Astrocyte (in vitro differentiated cells and primary cell): ENCODE measurements at places on chromosomes 2 and 18. TPM values are rescaled to one million over a fixed set of nuclear protein-coding genes. Genes with fewer than 3 reads are reported as not detected.

CDK15 gene
- total RNA-seq: 6.6 and 9.3 TPM in 2 replicates

LRRC30 gene
- not detected in 2 replicates for total RNA-seq

DNA sequence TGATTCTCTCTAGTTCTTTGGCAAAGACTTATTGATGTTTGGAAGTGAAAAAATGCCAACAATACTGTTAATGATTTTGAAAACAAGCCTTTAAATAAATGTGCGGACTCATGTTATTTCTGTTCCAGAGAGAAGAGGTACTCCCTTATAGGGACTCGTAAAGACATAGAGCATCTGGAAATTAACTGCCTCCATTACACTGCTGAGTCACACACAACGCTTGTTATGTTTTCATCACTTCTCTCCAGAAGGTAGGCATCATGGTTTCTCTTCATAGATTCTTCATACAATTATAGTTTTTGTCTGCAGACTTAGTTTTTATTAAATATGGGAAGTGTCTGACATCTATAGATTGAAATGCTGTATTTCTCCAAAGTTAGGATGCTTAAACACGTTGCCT lies 302.5 kb upstream of the EPC2 start:
- no peak for DNase-seq

DNA sequence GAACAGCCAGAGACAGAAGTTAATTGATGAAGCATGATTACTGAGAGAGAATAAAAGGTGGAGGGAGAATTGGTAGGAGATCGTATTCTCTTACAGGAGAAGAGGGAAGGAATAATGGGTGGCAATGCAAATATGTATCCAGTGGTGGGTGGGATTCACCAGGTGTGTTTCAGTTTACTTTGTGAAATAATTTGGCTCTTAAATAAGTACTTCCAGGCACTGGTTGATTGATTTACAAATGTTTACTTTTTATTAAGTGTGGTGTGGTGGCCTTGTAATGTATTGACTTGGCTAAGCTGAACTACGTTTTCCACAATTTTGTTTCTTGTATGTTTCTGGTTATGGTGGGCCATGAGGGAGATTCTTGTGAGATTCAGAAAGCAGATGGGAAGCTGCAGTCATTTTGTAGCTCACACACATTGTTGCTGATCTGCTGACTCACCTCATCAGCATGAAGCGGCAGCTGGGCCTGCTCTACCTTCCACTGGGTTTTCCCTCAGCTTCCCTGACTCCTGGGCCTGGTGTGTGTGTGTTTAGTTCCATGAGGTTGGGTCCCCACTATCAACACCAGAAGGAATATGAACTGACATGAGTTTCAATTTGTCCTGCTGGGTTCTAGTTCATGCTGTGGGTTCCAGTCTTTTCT lies 32.6 kb downstream of the MYL12B start:
- peak; percentile 57 for DNase-seq

DNA sequence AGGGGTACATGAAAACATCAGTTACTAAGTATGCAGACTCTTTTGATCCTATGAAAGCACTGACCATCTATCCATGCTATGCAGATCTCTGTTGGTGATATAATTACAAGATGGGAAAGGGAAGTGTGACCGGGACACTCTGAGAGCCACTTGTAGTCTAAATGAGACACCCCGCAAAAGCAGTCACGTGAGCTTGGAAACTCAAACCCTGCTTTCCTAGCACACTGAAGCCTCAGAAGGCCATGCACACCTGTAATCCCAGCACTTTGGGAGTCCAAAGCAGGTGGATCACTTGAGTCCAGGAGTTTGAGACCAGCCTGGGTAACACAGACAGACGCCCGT lies 137.5 kb downstream of the INO80D start:
- DNase-seq: no peak

ERBB4 gene
- total RNA-seq: 0.72 and 1.2 TPM in 2 replicates

- no peak for DNase-seq
Observed at GRCh38 chr2:143728498-143728897, 599.3 kb downstream of the ARHGAP15 start.

DNA sequence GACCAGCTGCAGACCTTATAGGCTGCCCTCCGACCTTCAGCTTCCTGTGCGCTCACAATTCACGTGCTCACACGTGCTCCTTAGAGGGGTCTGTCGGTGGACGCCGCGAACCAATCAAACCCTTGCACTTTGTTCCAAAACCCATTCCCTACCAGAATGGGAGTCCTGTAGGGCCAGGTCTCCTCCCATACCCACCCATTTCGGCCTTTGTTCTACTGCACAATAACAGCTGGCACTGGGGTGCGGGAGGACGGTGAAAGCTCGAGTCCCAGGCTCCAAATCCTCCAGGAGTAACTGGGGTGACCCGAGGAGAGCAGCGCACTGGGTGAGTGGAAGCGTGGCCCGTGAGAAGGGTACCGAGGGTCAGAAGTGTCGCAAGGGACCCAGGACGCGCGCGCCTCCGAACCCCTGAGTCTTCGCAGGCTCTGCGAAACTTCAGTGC lies 13.0 kb downstream of the SIX3 start:
- DNase-seq: no peak

ZEB2 gene
- 84.9 and 90.9 TPM in 2 replicates for total RNA-seq

DNA sequence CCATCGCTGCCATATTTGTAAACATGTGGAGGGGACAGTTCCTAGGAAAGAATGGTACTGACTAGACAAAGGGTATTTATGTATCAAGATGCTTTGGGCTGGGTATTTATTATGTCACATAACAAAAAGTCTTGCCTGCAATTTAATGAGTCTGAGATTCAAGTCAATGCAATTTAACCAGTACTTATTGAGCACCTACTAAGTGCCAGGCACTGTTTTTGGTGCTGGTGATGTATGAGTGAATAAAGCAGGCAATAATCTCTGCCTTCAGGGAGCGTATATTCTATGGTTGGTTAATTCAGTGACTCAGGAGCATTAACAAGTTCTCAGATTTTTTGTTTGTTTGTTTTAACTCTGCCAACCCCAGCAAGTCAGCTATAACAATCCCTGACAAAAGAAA lies 24.6 kb upstream of the ACVR1 start:
- no peak for DNase-seq

DNA sequence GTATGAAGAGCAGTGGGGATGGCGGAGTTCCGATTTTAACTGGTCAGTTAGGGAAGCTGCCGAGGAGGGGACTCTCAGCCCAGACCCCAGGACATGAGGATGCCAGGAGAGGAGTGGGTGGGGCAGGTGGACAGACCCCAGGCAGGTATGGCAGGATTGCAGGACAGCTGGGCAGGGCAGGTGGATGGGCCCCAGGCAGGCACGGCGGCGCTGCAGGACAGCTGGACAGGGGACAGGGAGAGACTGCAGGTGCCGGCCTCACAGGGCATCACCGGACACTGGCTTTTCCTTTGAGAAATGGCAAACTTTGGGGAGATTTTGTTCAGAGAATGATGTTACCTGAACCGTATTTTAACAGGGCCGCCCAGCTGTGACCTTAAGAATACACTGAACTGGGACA lies 127.7 kb downstream of the SNTG2 start:
- DNase-seq: no peak

GRCh38 chr2:1448009-1448408 lies 34.7 kb downstream of the TPO start:
- DNase-seq: no peak

DNA sequence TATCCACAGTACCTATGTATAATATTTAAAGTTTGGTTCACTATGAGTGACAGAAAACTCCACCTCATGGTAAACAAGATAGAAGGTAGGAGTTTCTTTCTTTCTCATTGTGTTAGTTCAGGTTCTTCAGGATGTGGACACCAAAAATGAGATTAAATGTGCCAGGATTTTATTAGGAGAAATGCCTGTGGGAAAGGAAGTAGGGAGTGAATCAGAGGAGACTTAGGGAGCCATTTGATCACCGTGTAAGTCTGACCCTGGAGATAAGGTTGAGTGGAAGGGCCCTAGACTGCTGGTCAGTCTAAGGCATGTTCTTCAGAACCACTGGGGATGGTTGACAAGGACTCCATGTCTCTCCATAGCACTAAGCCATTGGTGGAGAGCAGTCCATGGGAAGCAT lies 8.1 kb downstream of the AOX1 start:
- no peak for DNase-seq

FAM237A gene
- total RNA-seq: not detected in 2 replicates

WDR35 gene
- total RNA-seq: 9.1 and 9.6 TPM in 2 replicates

HMSD gene
- 1.0 TPM in 1 of 2 replicates, not detected in the other for total RNA-seq

DNA sequence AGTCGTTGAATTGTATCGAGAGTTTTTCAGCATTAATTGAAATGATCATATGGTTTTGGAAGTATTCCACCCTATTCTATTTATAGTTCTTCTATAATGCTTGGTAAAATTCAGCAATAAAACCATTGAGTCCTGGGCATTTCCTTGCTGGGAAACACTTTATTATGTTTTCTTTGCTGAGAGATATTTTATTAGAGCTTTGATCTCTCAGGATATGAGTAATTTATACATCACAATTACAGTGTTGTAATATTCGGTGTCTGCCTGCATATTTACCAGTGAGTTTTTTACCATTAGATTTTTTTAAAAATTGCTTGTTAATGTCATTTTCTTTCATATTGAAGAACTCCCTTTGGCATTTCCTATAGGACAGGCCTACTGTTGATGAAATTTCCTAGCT lies 402.7 kb upstream of the FSIP2 start:
- DNase-seq: no peak

DNA sequence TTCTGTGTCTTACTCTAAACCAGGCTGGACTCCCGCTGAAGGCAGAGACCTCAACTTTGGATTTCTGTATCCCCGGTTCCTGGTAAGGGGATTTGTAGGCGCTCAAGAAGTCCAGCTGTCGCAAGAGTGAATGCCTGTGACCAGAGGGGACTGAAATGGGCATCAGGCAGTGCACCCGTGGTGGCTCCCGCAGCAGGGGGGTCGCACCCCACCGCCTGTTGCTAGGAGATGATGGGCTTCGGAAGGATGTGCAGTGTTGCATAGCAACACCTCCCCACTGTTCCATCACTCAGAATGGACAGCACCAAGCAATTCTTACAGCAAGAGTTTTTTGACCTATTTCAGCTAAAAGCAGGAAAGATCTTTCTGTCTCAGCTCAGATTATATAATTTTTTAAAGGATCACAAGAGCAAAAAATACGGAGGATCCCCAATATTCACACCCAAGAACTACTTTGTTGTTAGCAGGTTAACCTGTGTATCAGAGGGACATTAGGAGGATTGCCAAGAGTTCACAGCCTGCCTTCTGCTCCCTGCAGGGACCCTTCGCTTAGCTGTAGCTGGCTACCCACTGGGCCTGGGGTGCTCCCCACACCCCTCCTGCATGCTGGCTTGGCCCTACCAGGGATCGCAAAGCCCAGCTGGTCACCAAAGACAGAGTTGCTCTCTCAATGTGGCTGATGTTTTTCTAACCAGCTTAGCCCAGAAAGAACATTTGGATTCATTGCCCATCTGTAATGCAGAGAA lies 63.8 kb downstream of the SOWAHC start:
- DNase-seq: no peak

TAF4B gene
- 3.0 and 3.2 TPM in 2 replicates for total RNA-seq

DNA sequence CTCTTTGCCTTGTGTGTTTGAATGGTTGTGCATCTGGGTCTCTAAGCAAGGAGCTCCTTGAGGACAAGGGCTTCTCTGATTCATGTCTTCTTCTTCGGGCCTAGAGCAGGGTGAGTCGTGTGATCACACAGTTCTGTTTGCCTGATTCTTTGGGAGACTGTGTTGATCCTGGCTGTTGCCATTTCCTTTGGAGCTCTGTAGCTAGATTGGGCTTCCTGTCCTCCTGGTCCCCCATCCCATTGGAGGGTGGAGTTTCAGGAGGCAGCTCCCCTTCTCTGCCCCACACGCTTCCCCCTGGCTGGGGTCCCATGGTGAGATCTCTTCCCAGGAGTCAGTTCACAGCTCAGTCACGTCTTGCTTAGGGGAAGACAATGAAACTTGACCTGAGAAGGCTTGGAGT lies 92.8 kb downstream of the TRIB2 start:
- no peak for DNase-seq

DNA sequence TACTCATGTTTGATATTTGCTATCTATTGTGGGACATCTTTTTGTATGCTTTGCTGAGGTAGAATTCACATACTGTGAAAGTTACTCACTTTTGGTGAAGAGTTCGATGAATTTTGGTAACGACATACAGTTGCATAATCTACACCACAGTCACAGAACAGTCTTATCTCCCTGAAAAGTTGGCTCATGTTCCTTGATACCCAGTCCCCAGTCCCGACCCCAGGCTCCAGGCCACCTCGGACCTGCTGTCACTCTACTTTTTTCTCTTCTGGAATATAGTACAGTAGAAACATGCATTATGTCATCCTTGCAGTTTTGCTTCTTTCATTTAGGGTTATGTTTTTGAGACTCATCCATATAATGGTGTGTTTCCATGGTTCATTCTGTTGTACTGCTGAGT lies 191.7 kb downstream of the FAM210A start:
- DNase-seq: no peak

- no peak for DNase-seq
Observed at GRCh38 chr2:105775809-105776559, 31.3 kb downstream of the NCK2 start.

DNA sequence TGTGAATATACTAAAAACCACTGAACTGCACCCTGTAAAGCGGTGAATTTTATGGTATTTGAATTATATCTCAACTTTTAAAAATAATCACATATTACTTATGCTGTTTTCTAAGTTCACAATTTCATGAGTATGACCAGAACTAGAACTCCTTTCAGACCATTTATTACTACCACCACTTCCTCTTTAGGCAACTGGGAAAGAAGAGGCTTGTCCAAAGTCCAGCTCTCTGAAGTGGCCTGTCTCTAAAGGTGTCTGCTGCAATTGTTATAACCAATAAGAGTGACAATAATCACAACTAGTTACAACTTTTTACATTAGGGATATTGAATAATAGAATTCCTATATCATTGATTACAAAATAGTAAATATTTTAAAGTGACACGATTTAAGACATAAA lies 267.9 kb upstream of the PIK3C3 start:
- no peak for DNase-seq

- DNase-seq: no peak
Observed at GRCh38 chr18:45663403-45664045, 48.2 kb downstream of the SLC14A2 start.

GRCh38 chr2:211846714-211847113 lies 691.9 kb downstream of the ERBB4 start:
- no peak for DNase-seq

MAP3K19 gene
- total RNA-seq: not detected in 2 replicates

GRCh38 chr2:96867756-96868554 lies 1.9 kb downstream of the SEMA4C start:
- no peak for DNase-seq

RTN4 gene
- 509 and 541 TPM in 2 replicates for total RNA-seq

DNA sequence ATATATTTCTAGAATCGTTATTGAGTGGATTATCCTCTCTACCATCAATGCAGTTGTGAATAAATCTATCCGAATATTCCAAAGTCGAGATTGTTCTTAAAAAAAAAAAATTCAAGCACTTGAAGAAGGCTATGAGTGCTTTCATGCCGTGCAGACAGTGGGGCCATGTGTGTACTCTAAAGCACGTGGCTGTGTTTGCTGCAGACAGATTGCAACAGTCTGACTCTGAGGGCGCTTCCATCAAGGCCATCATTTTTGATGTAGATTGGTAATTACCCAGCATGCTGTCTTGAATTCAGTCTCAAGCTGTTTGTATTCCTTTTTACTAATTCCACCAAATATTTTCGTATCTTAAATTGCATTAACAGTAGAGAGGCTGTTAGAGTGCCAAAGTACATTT lies 325.9 kb upstream of the LINC00305 start:
- no peak for DNase-seq

SLC9A2 gene
- total RNA-seq: 0.32 TPM in 1 of 2 replicates, not detected in the other
